ENCODE measurements at places on chromosomes 2 and 18.

- no peak for DNase-seq
These were observed 502.2 kb downstream of the NRXN1 start for GRCh38 chr2:50529600-50530218.

- DNase-seq = no peak
These were observed 89.0 kb downstream of the ZNF521 start for GRCh38 chr18:25262920-25263319.

DNA sequence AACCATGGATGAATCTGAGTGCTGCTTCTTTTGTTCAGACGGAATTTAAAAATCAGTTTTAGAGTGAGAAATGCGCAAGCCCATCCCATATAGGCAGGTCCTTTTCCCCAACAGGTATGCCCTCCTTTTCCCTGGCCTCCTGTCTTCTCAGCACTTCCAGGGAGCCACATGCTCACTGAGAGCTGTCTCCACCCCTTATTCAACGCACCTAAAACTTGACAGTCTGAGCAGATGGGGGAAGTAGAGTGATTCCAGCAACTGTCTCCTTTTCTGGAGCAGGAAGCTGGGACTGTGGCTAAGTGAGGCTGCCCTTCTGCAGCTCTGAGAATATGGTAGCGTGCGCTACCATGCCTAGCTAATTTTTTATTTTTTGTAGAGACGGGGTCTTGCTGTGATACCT is 53.1 kb upstream of the NOSTRIN start:
- DNase-seq = no peak

DNA sequence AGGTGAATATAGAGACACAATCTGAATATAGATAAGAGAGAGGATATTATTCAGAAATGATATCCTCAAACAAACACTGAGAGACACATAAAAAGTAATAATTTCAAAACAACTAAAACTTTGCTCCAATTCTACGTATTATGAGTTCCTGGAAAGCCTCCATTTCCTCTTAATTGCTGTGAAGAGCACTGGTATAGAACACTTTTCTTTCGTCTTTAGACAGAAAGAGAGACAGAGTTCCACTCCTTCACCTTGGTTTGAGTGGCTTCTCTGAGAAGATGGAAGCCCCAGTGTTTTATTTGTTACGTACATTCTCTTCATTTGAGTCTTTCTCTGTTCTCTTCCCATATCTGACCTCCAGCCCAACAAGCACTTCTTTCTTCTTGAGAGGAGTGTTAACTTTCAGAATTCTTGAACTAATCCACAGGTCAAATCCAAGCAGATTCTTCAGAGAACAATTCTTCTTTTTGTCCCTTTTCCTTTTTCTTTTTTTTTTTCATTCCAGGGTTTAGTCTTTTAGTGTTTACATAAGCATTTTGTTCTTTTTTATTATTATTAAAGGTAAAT is 6.4 kb upstream of the PIK3C3 start:
- DNase-seq = no peak

DNA sequence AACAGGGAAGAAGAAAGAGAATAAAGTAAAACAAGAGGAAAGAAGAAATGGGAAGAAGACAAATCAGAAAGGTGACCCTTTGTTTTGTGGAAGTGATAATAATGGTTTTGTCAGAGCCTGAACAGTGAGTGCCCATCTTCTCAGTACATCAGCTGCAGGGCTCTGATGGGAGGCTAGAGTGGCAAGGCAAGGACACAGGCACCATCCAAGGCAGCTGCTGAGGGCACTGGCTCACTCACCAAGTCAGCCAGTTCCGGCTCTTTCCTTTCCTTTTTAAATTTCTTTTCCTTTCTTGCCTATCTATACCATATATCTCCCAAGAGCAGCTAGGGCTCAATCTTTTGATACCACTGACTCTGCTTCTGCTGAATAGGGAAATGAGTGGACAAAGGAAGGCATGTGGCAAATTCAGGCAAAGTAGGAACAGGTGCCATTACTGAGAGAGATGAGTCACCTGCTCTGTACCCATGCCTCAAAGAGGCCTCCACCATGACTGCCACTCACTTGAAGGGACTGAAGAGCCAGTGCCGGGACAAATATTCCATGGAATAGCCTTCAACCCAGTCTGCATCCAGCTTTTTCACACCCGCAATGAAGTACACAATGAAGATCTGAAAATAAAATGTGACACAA is 6.2 kb downstream of the GGCX start:
- no peak for DNase-seq

GRCh38 chr2:39435234-39435633 is 1.9 kb downstream of the MAP4K3 start:
- no peak for DNase-seq

DNA sequence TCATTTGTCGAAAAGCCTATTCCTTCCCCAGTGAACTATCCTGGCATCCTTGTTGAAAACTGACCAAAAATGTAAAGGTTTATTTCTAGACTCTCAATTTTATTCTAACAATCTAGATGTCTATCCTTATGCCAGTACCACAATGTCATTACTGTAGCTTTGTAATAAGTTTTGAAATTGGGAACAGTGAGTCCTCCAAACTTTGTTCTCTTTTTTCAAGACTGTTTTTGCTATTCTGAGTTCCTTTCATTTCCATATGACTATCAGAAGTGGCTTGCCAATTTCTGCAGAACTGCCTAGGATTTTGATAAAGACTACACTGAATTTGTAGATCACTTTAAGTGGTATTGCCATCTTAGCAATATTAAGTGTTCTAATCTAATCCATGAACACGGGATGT is 9.7 kb downstream of the STARD7 start:
- no peak for DNase-seq

DNA sequence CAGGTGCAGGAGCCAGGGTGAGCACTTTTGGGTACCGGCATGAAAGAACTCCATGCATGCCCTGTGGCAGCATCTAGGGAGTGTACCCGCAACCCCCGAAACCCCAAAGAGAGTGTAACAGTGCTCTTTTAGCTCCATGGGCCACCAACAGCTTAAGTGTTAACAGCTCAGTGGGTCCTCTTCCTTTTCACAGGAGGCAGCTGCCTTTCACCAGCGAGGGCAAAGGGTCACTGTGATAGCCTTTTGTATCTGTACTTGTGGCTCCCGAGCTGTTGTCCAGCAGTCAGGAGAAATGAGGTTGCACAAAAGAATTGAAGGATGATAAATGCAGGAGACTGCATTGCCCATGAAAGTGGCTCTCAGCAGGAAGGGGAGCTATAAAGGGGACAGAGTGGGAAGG is 1166.3 kb upstream of the ACVR2A start:
- no peak for DNase-seq

- DNase-seq = no peak
These were observed 14.1 kb upstream of the PMAIP1 start for GRCh38 chr18:59885579-59886163.

GRCh38 chr2:155630760-155631159 is 701.8 kb downstream of the NR4A2 start:
- no peak for DNase-seq

DNA sequence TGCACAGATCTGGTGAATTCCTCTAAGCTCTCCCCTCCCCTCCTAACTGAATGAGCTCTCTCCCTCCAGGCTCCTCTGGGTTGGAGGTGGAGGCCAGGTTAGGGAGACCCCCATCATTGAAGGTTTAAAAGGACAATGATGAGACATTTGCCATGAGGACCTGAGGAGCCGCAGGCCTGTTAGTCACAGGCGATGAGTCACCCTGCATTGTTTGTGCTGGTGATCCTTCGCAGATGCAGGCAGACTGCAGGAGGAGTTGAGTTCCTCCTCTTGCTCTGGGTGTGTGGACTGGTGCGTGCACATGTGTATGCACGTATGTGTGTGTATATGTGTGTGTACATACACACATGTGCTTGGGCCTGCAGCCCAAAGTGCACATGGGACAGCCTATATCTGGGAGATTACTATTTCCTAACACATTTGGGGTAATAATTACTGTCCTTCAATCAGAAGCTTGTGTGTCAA is 42.0 kb downstream of the MCFD2 start:
- no peak for DNase-seq

DNA sequence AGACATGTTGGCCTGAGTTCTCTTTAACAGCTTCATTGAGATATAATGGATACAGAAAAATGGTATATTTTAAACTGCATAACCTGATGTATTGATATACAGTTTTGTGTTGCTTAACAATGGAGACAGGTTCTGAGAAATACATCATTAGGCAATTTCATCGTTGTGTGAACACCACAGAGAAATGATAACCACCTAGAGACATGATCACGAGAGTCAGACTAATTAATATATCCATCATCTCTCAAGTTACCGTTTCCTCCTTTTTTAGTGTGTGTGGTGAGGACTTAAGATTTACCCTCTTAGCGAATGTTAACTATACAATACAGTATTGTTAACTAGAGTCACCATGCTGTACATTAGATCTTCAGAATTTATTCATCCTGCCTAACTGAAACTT is 178.1 kb downstream of the FMNL2 start:
- DNase-seq = no peak

GRCh38 chr2:101387151-101387834 is at the start of gene CREG2:
Gene CREG2 (minus strand): TSS chr2:101387503. CDS start chr2:101387457, 46 bp downstream.
- DNase-seq = peak; percentile 86

DNA sequence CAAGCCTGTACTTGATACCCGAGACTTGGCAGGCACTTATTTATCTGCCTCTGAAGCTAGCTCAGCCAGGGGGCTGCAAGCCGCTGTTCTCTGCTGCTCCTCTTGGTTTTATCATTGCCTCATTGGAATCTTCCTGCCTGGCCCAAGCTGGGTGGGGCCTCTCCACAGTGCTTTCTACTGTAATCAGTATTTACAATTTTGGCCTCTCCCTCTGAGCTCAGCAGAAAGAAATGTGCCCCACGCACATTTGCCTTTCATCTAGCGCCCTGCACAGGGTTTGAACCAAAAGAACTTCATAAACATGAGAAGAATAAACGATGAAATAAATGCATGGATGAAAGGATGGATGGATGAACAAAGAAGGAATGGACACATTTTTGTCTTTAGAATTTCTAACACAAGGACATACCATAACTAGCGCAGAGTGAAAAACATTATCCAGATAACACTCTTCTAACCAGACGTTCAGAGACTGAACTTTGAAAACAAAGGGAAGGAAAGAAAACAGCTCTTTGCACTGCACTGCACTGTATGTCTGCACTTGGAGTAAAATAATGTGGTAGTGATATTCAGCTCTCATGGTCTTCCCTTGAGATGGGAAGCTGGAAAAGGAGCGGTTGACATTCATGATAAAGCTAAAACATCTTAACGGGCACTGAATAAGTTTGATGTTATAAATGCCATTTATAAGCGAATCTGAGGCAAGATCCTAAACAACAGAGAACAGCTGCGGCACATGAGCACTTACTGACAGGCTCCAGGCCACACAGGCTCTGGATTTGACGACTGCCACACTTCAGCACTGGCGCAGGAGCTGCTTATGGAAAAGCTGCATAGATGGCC is 86.8 kb upstream of the SP3 start:
- DNase-seq = no peak

- DNase-seq = no peak
These were observed 56.2 kb downstream of the UXS1 start for GRCh38 chr2:106137731-106138521.
